Smooth muscle cell of the umbilical artery (primary cell): ENCODE measurements at places on chromosomes 3 and 15. TPM values are rescaled to one million over a fixed set of nuclear protein-coding genes. Genes with fewer than 3 reads are reported as not detected.

The NPAP1 gene
- not detected in 2 replicates for total RNA-seq

The TUSC7 gene
- not detected in 2 replicates for total RNA-seq

The CYP1A1 gene
- 0.30 TPM in 1 of 2 replicates, not detected in the other for total RNA-seq

The ROPN1 gene
- not detected in 2 replicates for total RNA-seq

The TRIM42 gene
- total RNA-seq = not detected in 2 replicates

The UBA7 gene
- 52.3 and 53.4 TPM in 2 replicates for total RNA-seq

The FANCD2OS gene
- total RNA-seq = not detected in 2 replicates

The ZIC1 gene
- not detected in 2 replicates for total RNA-seq

The SPTSSB gene
- not detected in 2 replicates for total RNA-seq
